Midbrain (tissue), 1 donor: ENCODE measurements at places on chromosomes 16 and 17.

DNA sequence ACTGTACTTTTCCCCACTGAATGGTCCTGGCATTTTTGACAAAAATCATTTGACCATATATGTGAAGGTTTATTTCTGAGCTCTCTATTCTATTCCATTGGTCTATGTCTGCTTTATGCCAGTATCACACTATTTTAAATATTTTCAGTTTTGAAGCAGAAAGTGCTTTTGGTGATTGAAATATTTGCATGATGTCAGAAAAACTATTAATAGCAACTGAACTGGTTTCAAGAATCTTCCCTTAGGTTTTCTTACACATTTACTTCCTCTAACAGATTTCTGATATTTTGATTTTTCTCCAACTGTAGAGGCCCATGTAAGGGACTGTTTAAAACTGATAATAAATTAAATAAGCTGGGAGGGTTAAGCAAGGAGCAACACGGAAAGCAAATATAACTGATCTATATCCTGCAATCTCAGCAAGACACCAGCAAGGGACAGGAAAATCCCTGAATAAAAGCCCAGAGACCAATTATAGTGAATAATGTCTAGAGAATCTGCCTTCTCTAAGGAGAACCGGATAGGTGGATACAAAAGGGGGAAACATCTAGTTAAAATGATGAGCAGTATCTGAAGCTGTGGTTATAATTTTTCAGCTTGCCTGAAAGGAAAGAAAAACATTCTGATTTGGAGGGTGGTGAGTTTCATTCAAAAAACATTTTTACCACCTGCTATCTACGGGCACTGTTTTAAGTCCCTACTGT is 80.9 kb upstream of the STAC2 start:
- DNase-seq: no peak

GRCh38 chr17:17679243-17679642 is 2.0 kb upstream of the RAI1 start:
- DNase-seq: no peak

- peak; percentile 44 for DNase-seq
These were observed 276.5 kb downstream of the XYLT1 start for GRCh38 chr16:17194190-17194780.

GRCh38 chr16:71367241-71367976 is 8.9 kb downstream of the CALB2 start:
- DNase-seq: no peak

DNA sequence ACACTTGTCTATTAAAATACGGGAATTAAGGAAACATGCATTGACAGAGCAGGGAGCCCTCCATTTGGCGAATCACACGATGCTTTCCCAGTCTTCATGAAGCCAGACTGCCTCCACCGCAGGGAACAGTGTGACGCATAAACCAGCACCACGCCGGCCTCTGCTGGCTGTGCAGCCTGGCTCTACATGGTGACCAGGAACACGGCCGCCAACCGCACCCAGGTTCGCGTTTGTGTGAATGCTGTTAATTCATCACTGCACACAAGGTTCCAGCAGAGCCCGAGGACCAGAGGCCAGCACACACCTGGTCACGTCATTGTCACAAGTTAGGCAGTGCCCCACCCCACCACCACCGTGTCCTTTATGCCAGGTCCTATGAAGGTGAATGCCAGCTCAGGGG is 26.7 kb downstream of the TMEM204 start:
- no peak for DNase-seq

GRCh38 chr17:48594538-48595277 is 1.1 kb upstream of the HOXB5 start:
- DNase-seq: no peak

- DNase-seq: no peak
These were observed 7.9 kb upstream of the SCNN1G start for GRCh38 chr16:23174622-23175021.

- no peak for DNase-seq
These were observed 3.7 kb downstream of the ZG16B start for GRCh38 chr16:2833776-2834175.

- no peak for DNase-seq
These were observed 8.0 kb downstream of the STAT5B start for GRCh38 chr17:42268236-42268635.

DNA sequence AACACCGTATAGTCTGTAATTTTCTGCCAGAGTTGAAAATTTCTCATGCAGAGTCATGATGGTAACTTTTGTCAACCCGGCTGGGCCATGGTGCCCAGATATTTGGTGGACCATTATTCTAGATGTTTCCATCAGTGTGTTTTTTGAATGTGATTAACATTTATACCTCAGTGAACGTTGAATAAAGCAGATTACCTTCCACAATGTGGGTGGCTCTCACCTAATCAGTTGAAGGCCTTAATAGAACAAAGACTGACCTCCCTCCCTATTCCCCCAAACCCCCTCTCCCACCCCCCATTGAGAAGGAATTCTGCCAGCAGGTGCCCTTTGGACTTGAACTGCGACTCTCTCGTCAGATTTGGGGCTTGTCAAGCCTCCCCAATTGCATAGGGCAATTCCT is 6.4 kb upstream of the CA5A start:
- DNase-seq: no peak

- peak; percentile 90 for DNase-seq
These were observed 22.9 kb upstream of the C16orf87 start for GRCh38 chr16:46853713-46854443.

GRCh38 chr16:28602529-28602928 is 5.7 kb upstream of the SULT1A2 start:
- no peak for DNase-seq

- DNase-seq: peak; percentile 59
These were observed 467.3 kb downstream of the KCNJ2 start for GRCh38 chr17:70636517-70637133.

- no peak for DNase-seq
These were observed 91.2 kb downstream of the TMEM132E start for GRCh38 chr17:34670618-34671017.

- DNase-seq: no peak
These were observed 159.7 kb downstream of the CEP112 start for GRCh38 chr17:66032082-66032712.

GRCh38 chr17:80956321-80957190 is 35.1 kb upstream of the CHMP6 start:
- no peak for DNase-seq

GRCh38 chr17:16322636-16323035 is 30.6 kb downstream of the CENPV start:
- DNase-seq: no peak

DNA sequence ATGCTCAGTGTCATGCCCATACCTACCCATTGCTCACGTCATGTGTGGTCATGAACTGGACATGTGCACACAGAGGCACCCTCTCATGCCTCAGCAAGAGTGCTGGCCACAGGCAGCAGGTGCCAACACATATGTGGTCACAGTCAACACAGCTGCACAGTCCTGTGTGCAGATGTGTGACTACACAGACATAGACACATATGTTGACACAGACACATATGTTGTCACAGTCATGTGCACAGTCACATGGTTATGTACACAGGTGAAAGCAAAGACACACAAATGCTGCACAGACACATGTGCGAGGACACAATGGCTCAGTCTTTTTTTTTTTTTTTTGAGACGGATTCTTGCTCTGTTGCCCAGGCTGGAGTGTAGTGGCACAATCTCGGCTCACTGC is 11.3 kb downstream of the SLC4A1 start:
- DNase-seq: no peak

DNA sequence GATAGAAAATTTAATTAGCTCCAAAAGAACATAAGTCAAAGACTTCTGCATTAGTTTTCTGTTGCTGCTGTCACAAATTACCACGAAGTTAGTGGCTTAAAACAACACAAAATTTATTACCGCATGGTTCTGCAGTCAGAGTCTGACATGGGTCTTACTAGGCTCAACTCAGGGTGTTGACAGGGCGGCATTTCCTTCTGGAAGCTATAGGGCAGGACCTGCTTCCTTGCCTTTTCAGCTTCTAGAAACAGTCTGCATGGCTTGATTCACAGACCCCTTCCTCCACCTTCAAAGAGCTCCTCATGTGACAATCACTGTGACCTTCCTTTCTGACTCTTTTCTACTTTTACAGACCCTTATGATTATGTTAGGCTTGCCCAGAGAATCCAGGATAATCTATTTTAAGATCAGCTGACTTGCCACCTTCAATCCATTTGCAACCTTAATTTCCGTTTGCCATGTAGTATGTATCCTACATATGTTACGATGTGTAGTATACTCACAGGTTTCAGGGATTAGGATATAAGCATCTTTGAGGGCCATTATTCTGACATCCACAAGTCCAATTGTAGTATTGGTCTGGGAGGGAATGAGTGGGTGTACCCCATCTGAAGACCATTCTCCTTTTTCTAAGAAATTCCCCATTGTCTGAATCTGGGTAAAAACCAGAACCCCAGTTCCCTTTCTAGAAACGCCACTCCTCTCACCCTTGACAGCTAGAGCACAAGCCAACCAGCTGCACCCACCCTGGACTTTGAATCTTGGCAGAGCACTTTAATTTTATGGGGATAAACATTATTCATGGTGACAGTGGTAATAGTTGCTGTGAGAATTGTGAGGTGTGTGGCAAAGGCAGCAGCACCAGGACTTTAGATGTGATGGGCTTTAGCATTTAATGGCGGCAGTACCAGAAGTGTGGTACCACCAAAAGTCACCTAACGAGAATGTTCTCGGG is 265.5 kb downstream of the KCNJ2 start:
- DNase-seq: no peak

- no peak for DNase-seq
These were observed 23.0 kb upstream of the SLC38A10 start for GRCh38 chr17:81317961-81318605.

- peak; percentile 65 for DNase-seq
These were observed 534 bp downstream of the GPATCH8 start for GRCh38 chr17:44502598-44503146.

GRCh38 chr16:84842516-84843148 is 22.8 kb downstream of the CRISPLD2 start:
- DNase-seq: no peak

- no peak for DNase-seq
These were observed 95.7 kb upstream of the DNAH17 start for GRCh38 chr17:78672871-78673371.

DNA sequence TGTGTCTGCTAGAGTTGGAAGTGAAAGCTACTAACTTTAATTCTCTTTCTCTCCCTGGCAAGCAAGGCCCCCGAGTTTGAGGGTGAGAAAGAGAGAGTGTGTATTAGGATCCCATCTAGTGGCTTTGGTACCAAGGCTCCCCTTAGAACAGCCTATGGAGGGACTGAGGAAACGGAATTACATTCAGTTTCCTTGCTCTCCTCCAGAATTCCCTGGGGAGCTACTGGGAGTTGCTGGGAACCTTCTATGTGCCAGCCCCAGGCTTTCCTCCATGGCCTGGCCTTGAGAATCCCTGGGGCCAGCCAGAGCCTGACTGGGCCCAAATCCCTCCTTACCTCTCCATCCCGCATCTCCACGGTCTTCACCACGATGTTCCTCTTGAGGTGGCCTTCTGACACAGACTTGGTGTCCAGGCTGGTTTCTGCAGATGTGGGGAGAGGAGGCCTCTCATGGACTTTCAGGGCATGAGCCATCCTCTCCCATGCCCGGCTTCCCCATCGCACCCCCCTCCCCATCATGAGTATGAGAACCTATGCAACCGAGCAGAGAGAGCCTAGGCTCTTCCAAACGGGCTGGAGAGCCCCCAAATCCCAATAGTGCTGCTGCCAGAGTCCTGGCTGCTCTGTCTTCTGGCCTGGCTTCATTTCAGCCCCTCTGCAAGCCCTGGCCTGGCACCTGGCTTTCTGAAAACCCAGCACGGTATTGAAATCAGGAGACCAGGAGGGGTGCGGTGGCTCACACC is 7.4 kb downstream of the GFAP start:
- no peak for DNase-seq

GRCh38 chr17:61053469-61053868 is 346.2 kb upstream of the TBX2 start:
- DNase-seq: no peak

- no peak for DNase-seq
These were observed 30.5 kb downstream of the DHX38 start for GRCh38 chr16:72124148-72124547.

GRCh38 chr17:78923660-78924453 is 1.3 kb downstream of the TIMP2 start:
- DNase-seq: peak; percentile 23

DNA sequence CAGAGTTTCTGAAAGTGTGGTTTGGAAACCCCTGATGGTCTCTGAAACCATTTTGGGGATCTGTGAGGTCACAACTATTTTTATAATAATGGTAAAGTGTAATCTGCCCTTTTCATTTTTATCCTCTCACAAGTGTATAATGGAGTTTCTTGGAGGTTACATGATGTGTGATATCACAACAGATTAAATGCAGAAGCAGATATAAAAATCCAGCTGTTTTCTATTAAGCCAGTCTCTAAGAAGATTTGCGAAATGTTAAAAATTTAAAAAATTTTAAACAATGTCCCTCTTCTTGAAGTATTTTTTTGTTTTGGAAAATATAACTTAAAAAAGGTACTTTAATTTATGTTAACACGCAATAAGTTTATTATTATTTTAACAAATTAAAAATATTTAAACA is 48.7 kb downstream of the RPGRIP1L start:
- no peak for DNase-seq

- peak; percentile 78 for DNase-seq
These were observed 3.0 kb downstream of the UBALD2 start for GRCh38 chr17:76268015-76268749.

GRCh38 chr17:77597418-77598240 is 360.9 kb upstream of the TNRC6C start:
- DNase-seq: no peak

GRCh38 chr17:1725642-1726511 is 1.4 kb downstream of the WDR81 start:
- DNase-seq: no peak

DNA sequence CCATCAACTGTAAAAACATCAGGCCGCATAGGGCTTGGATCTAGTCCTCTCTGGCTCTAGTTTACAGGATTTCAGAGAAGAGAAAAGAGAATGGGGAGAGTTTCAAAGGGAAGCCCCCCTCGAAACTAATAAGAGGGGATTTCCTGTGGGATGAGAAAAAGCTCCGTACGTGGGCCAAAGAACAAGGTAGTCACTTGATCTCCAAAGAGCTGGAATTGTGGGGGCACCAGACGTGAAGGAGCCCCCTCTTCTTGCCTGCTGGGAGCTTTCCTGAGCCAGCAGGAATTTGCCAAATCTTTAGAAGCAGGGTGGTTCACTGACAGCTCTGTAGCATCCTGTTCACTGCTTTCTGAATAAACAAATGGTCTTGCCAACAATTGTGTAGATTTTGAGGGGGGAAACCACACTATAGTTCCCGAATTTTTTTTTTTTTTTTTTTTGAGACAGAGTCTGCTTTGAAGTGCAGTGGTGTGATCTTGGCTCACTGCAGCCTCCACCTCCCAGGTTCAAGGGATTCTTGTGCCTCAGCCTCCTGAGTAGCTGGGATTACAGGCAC is 7.0 kb upstream of the TMIGD1 start:
- DNase-seq: no peak
